ENCODE measurements at places on chromosomes 7 and 10.

GRCh38 chr10:91080776-91081175 is 139.7 kb upstream of the PCGF5 start:
- H3K4me3 ChIP-seq = no peak overlapping the region
- H3K27ac ChIP-seq = no peak overlapping the region
- H3K4me1 ChIP-seq = no peaks in the 10 kb centered on the region
- no peaks in the 10 kb centered on the region for H3K36me3 ChIP-seq
- no peak for DNase-seq

DNA sequence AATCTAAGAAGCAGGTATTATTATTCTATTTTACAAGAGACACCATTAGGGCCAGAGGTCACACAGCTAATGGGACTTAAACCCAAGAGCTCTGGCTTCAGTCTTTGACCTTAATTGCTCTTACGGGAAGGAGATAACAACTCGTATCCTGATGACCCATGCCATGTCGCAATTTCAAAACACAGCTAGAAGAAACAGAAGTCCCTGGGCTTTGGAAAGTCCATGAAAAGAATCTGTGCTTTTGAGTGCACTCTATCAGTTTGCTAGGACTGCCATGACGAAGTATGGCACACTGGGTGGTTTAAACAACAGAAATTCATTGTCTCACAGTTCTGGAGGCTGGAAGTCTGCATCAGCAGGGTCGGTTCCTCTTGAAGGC is 247.8 kb upstream of the AOAH start:
- no peak overlapping the region for H3K4me3 ChIP-seq
- DNase-seq = no peak
- peaks cover 4% of the 10 kb centered on the region for H3K4me1 ChIP-seq
- no peaks in the 10 kb centered on the region for H3K27me3 ChIP-seq
- no peaks in the 10 kb centered on the region for H3K36me3 ChIP-seq

DNA sequence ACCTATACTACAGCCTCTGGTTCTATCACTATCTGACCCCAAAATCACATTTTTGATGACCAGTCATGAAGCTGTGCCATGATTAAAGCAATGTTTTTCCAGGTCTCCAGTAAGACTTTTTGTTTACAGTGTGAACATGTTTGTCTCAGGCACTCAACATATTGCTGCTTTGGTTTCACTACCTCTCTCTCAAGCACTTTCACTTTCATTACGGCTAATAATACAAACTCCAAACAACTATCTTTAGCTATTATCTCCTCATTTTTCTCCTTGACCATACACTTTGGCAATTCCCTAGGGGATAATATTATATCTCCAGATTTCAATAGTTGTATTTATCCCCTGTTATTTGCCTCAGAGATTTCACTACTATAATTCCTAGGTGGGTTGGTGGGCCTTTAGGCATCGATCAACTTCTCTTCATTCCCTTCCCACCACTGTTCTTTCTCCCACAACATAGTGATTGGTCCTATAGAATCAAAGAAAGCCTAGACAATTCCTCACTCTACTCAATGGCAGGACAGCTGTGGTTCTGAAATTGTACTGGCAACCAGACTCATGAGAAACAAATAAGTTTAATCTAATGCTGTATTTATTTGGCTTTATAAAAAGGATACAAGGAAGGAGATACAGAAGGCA is 261.4 kb upstream of the ZWINT start:
- H3K27ac ChIP-seq = no peak overlapping the region
- DNase-seq = no peak
- no peaks in the 10 kb centered on the region for H3K36me3 ChIP-seq
- H3K4me3 ChIP-seq = no peak overlapping the region
- no peaks in the 10 kb centered on the region for H3K27me3 ChIP-seq

DNA sequence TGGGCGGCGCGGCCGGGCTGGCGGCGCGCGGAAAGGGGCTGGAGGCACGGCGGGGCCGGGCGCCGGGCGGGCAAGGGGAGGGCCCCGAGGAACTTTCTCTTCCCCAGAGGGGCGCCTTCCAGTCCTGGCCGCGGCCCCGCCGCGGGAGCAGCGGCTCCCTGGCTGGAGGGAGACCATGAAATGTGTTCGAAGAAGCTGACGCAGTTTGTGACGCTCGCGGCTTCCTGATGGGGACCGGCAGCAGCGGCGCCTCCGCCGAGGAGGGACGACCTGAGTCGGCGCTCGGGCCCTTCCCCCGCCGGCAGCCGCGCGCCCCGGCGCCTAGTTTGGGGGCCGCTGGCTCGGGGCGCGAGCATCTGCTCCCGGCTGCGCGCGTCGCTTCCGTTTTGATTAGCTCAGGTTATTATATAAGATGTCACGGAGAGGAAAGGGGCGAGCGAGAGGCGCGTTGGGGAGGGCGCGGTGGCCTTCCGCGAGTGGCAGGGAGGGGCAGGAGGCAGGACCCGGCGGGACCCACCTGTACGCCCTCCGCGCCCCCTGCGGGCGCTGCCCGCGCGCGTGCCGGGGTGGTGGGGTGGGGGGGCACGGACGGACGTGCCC is 57.1 kb upstream of the PCGF5 start:
- H3K27ac ChIP-seq = no peak overlapping the region
- H3K4me1 ChIP-seq = peaks cover 6% of the 10 kb centered on the region
- H3K4me3 ChIP-seq = peak overlapping the region; percentile 80
- peaks cover 72% of the 10 kb centered on the region for H3K27me3 ChIP-seq

DNA sequence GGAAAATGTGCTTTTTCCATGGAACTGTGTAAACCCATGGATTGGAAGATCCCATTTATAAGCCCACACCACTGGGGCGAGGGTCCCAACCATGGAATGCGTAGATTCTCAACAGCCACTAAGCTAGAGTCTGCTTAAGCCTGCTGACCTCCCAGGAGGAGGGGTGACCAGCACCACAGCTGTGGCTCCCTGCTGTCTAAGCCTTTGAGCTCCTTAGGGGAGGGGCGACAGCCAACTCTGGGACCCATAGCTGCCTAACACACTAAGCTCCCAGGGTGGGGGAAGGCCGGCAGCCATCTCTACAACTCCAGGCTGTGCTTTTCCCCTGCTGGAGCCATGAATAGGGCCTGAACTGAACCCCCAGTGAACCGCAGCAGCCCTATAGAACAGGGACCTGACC is 249.8 kb upstream of the HPS1 start:
- H3K36me3 ChIP-seq = no peaks in the 10 kb centered on the region
- H3K4me1 ChIP-seq = no peaks in the 10 kb centered on the region
- H3K27ac ChIP-seq = no peak overlapping the region
- H3K4me3 ChIP-seq = no peak overlapping the region

DNA sequence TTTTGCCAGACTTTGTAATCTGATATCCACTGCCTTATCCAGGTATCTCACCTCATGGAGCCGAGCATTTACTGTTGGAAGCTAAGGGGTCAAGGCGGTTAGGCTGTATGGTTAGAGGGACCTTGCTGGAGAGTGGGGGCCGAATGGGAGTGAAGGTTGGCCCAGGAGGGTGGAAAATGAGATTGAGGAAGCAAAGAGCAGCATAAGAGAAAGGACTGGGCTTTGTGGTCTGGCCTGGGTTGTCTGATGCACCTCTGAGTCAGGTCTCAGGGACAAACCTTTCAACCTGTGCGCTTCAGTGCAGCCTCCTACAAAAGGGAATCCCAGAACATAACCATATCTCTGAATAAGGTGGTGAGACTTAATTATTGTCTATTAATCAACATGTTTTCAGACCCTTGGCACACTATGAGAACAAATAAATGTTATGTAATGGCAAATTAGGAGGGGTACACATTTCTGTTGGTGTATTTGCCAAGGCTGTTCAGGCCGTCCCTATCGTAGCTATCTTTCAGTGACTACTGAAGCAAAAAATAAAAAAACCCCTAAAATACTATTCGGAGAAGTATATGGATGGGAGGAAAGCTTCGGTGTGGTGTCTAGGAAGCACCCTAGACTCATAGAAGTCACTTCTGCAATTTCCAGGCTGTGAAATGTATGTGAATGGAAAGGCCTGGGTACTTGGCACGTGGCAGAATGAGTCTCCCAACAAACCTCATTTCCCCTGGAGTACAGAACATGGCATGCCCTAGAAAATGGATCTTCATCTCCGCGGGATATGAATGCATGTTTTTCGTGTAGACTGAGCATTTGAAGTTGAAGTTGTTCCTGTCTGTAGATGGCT is 4.3 kb downstream of the CAMK1D start:
- no peak overlapping the region for H3K4me3 ChIP-seq
- no peak for DNase-seq
- no peaks in the 10 kb centered on the region for H3K27me3 ChIP-seq

DNA sequence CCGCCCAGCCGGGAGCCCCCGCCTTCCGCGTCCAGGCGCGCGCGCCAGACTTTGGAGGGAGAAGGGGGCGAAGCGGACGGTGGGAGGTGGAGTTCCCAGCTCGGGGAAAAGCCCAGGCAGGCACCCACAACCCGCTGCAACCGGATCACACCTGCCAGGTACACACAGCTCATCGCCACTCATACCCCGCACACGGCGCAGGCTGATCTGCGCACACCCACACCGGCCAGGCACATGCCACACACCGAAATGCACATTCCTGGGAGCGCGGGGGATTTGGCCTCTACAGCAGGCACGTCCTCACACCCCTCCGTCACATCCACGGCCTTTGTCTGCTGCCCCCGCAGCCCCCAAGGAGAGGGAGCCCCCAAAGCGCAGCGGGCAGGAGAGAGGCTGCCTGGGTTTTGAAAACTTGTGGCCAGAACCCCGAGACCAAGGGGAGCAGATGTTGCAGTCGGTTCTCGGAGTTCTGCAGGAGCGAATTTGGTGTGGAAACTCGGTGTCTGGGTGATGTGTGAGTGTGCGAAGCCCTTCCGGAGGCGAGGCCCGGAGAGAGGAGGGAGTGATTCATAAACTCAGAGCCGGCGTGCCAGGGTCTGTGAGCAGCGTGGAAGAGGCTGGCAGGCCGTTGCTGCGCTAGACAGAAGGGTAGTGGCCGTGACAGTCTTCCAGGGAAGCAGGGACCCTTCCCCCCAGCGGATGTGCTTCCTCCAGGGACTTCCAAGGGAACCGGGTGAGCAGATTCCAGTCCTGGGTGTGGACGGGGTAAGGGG is 734 bp downstream of the CHST3 start:
- peaks cover 40% of the 10 kb centered on the region for H3K27me3 ChIP-seq
- peaks cover 9% of the 10 kb centered on the region for H3K4me1 ChIP-seq
- no peak overlapping the region for H3K27ac ChIP-seq
- H3K36me3 ChIP-seq = no peaks in the 10 kb centered on the region
- H3K4me3 ChIP-seq = peak overlapping the region; percentile 66

GRCh38 chr10:9781666-9782065 is 1236.0 kb upstream of the CELF2 start:
- no peak overlapping the region for H3K4me3 ChIP-seq
- no peak overlapping the region for H3K27ac ChIP-seq
- no peak for DNase-seq

GRCh38 chr7:40095695-40096327 is 38.6 kb downstream of the MPLKIP start:
- no peak overlapping the region for H3K4me3 ChIP-seq
- peaks cover 11% of the 10 kb centered on the region for H3K36me3 ChIP-seq
- H3K27ac ChIP-seq = no peak overlapping the region
- no peaks in the 10 kb centered on the region for H3K27me3 ChIP-seq

GRCh38 chr7:21108182-21108581 is 319.7 kb upstream of the SP4 start:
- no peak overlapping the region for H3K4me3 ChIP-seq
- no peak for DNase-seq
- H3K36me3 ChIP-seq = no peaks in the 10 kb centered on the region
- no peak overlapping the region for H3K27ac ChIP-seq

DNA sequence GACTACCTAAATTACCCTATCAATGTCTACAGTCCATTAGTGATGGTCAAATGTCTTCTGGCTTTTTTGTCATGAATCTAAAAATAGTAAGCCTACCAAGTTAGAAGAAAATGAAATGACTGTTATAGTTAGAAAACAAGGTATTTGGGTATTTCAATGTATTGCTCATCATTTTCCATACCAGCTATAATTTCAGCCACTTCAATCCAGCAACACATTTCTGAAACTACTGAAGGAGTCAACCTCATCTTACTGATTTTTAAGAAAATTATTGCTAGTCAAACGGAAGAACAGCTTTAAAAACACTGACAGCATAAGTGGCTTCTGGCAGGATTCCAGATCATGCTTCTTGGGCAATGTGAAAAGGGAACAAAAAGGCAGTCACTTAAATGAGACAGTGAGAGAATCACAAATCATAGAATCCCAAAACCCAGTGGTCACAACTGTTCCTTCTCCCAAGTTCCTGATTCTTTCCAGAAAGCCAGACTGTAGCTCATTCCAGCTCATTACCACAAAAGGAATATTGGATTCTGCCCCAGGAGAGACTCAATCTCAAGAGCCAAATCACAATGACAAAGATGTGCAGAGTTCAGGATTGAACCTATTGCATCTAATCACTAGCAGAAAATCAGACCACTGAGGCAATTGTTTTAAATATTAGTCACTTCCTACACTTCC is 61.2 kb upstream of the LRRN3 start:
- H3K27ac ChIP-seq = no peak overlapping the region
- H3K36me3 ChIP-seq = no peaks in the 10 kb centered on the region
- no peaks in the 10 kb centered on the region for H3K4me1 ChIP-seq

DNA sequence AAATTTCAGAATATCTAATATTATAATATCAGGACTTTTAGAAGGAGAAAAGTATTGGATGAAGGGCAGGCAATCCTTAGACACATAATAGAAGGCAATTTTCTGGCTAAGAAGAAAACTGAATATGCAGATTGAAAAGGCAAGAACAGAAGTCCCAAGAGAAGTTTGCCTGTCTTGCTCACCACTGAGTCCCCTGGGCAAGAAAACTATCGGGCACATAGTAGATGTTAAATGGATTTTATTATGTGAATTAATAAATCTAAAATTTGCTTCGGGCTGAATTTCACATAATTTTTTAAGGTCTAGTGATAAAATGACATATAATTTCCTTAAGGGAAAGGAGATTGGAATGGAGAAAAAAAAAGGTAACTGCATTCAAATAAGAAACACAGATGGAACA is 380.9 kb upstream of the GRM3 start:
- DNase-seq = no peak
- no peak overlapping the region for H3K4me3 ChIP-seq
- no peaks in the 10 kb centered on the region for H3K36me3 ChIP-seq
- H3K4me1 ChIP-seq = no peaks in the 10 kb centered on the region
- no peaks in the 10 kb centered on the region for H3K27me3 ChIP-seq
- H3K27ac ChIP-seq = no peak overlapping the region

DNA sequence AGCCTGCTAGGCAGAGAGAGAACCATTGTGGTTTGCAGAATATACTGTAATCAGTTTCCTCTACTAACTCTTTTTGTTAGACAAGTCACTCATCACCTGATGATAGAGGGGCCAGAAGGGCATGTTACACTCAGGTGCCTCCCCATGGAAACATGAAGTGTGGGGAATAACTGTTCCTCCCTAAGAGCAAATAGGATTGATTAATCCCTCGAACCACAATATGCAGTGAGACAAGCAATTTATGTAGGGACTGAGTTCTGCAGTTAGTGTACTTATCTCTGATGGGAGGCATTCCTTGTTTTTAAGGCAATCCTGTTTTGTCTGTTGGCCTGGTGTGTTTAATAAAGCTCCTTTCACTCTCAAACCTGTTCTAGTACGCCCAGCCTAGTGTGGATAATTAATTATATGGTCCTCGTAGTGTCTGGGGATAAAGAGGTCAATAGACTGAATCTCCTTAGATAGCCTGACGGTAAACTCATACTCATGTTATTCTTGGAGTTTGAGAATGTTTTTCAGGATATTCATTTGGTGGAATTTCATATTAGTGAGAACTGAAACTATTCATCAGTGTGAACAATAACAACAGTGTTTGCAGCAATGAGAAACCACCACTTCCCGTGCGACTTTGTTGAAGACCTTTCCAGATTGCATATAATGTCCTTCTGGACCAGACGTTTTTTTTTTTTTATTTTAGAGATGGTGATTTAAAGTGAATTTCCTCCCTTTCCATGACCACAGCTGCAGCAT is 344.8 kb upstream of the FZD8 start:
- H3K36me3 ChIP-seq = no peaks in the 10 kb centered on the region
- no peaks in the 10 kb centered on the region for H3K27me3 ChIP-seq
- H3K4me3 ChIP-seq = no peak overlapping the region
- no peak overlapping the region for H3K27ac ChIP-seq
- no peak for DNase-seq
- no peaks in the 10 kb centered on the region for H3K4me1 ChIP-seq
